Right ventricle myocardium inferior (tissue), 1 donor: ENCODE measurements at places on chromosomes 11 and 22. TPM values are rescaled to one million over a fixed set of nuclear protein-coding genes. Genes with fewer than 3 reads are reported as not detected.

DNA sequence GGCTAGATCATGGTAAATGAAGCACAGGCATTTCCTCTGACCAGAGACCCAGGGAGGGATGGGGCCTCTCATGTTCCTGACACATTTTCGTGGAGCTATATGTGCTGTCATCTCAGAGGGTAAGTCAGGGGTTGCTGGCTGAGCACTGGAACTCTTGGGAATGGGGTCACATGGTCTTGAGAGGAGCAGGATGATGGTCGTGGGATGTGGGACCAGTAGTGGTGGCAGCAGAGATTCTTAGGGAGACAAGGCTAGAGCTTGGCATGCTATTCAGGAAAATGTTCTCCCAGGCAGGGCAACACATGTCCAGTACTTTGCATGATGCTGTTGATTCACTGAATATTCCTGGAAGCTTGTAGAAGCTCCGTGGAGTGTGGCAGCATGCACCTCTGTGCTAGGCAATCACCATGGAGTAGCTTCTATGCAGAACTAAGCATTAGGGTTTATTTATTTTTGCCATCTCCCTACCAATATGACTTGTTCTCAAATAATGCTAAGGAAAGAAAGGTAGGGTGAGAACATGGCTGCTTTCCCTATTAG, 31.4 kb upstream of the TTC12 start:
- DNase-seq: no peak

RHOD gene
- total RNA-seq: 62.5 TPM

SRPRA gene
- 64.5 TPM for total RNA-seq

TIGD3 gene
- total RNA-seq: 0.54 TPM

KCNK4 gene
- not detected for total RNA-seq

WBP2NL gene
- 0.24 TPM for total RNA-seq

- DNase-seq: no peak
These were observed 90.0 kb downstream of the PRMT3 start for GRCh38 chr11:20477418-20478090.

DNA sequence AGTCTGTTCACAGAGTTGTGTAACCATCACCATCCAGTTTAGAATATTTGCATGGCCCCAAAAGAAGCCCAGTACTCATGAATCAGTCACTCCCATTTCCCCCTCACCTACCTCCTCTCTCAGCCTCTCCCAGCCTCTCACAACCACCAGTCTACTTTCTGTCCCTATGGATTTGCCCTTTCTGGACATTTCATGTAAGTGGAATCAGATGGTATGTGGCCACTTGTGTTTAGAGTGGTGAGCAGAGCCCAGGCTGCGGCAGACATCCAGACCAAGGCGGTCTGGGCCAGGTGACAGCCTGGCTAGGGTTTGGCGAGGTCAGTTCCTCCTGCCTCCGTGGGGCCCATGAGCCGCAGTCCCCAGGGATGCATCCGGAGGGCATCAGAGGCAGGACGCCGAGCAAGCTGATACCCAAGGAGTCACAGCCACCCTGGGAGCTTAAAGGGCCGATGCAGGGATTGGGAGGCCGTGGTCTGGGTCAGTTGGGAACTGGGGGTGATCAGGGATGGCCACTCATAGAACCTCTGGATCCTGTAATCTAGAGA, 53.3 kb upstream of the CLDN5 start:
- no peak for DNase-seq

GRCh38 chr11:76807206-76807875, 24.2 kb downstream of the TSKU start:
- peak; percentile 93 for DNase-seq

DNA sequence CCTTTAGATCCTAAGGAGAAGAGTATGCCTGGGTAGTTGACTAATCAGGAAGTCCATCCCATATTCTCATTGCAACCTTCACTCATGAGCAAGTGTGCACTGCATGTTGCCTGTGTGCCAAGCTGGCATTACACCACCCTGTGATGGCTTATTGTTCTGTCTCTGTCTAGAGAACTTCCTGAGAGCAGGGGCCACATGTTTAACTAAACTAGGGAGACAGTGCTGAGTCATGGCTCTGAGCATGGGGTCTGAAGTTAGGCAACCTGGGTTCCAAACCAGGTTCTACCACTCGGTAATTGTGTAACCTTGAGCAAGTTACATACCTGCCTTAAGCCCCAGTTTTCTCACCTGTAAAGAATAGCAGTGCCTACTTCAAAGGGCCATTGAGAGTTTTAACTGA, 39.6 kb downstream of the CSNK2A3 start:
- DNase-seq: no peak

WNT11 gene
- total RNA-seq: 18.2 TPM

DNA sequence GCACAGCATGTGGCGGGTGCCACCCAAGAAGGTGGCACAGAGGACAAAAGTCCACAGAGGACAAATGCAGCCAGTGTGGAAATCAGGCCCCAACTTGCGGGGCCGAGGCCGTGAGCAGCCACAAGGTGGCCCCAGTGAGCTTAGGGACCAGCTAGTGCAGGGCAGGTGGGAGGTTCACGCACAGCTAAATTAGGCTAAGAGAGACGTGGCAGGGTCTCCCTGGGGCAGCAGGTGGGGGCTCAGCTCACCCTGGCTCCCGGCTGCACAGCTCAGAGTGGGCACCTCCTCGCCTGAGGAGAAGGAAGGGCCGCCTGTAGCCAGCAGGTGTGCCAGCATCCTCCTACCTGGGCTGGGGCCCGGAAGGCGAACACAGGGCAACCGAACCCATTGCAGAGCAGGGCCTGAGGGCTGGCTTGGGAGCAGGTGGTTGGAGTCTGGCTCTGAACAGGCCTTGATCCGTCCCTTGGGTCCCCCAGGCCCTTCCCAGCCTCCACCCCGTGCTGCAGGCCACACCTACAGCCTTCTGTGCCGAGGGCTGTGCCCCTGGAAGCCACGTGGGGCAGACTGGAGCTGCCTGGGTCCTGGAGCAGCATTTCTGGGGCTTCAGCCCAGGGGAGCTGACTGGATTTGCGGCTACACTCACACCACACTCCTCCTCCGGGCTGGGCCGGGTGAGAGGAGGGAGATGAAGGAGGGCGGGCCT, 26.1 kb upstream of the CELSR1 start:
- peak; percentile 91 for DNase-seq

EMSY gene
- 17.9 TPM for total RNA-seq

OR52I1 gene
- total RNA-seq: not detected

GRCh38 chr11:128862908-128863660, 4.0 kb downstream of the KCNJ1 start:
- DNase-seq: no peak

SCUBE2 gene
- total RNA-seq: 1.3 TPM

DNA sequence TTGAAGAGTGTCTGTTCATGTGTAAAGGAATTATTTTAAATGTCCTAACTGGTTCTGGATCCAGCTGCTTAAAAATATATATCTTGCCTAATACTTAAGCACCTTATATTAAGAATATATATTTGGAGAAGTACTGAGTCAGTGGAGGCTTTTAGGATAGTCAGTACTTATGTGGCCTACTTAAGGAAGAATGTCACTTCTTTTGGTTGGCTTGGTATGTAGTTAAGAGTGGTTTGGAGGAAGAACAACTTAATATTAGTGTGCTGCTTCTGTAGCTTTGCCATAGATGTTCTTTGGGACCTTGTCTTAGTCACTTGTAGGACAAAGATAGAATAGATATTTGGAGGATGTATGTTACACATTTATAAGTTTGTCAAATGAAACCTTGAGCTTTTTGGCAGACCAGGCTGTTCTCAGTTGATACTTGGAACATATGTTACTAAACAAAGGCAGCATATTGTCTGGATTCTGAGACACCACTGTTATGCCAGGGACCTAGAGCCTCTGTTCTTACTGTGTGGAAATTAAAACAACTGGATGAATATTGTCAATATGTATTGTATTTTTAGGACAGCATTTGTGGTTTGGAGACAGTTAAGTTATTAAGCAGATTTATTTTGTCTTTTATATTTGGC, 4.9 kb downstream of the HIPK3 start:
- DNase-seq: no peak

SYT7 gene
- 28.2 TPM for total RNA-seq

DNA sequence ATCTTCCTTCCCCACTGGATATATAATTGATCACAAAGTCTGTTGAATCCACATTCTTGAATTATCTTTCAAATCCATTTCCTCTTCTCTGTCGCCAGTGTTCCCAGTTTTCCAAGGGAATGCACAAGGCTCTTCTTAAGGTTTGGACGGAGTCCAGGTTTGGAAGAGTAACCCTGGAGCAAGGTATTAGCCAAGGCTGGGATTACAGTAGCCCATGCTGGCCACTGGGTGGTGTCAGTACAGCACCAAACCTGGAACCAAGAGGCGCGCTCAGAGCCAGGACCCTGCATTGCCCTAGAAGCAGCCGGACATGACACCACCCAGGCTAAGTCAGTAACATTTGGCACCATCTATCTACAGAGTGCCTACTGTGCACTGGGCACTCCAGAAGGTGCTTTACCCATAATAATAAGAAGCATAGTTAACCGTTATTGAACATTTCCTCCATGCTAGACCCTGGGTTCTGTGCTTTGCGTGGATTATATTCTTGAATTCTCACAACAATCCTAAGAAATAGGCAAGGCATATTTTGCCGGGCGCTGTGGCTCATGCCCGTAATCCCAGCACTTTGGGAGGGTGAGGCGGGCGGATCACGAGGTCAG, 48.0 kb upstream of the CLPB start:
- peak; percentile 79 for DNase-seq

ADAMTS8 gene
- total RNA-seq: 0.57 TPM

- DNase-seq: no peak
These were observed 4.3 kb downstream of the GRK2 start for GRCh38 chr11:67270256-67271204.

DNA sequence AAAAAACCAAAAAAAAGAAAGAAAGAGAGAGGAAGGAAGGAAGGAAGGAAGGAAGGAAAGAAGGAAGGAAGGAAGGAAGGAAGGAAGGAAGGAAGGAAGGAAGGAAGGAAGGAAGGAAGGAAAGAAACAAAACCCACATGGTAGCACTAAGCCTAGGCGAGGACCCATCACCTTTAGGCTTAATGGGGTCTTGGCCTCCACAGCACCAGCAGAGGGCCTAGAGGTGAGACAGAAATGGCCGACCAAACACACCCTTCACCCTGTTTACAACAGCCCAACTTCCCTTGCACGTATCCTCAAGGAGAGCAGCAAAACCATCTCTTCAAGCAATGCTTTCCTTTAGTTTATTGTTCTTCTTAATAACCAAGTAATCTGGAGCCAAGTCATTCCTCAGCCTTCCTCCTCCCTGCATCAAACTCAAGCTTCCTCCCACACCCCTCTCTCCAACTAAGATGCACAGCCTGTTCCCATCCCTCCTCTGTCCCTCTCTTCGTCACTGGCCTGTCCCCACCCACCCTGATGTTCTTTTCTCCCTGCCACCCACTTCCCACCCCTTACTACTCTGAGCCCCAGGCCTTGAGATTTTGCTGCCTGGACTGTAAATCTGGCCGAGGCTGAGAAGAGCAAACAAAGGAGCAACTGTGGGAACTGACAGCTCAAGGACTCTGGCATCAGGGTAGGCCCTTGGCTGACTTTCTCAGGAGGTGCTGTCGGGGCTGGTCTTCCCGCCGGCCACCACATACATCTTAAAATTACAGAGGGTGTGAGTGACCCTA, 26.0 kb downstream of the POU2AF1 start:
- no peak for DNase-seq

GRCh38 chr22:39255449-39256185, 10.8 kb upstream of the PDGFB start:
- no peak for DNase-seq

- no peak for DNase-seq
These were observed 14.2 kb upstream of the RASD2 start for GRCh38 chr22:35526333-35526979.

DNA sequence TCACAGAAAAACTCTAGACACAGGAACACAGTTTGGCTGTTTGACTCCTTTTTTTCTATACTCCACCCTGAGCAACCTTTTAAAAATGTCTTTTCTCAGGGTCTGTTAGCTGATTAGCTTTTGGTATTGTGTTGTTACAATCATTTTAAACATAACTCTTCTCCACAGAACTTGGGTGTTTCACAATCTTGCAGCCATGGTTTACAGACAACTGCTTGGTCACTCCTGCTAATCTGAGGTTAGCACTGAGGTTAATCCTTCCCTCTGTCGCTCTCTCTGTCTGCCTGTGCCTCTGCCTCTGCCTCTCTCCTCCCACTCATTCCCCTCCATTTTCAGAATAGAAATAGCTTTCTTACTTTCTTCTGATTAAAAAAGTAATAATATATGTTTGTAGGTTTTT, 62.4 kb upstream of the ZBED5 start:
- DNase-seq: no peak

- peak; percentile 58 for DNase-seq
These were observed 2.4 kb upstream of the TNNT3 start for GRCh38 chr11:1916986-1917522.

DNA sequence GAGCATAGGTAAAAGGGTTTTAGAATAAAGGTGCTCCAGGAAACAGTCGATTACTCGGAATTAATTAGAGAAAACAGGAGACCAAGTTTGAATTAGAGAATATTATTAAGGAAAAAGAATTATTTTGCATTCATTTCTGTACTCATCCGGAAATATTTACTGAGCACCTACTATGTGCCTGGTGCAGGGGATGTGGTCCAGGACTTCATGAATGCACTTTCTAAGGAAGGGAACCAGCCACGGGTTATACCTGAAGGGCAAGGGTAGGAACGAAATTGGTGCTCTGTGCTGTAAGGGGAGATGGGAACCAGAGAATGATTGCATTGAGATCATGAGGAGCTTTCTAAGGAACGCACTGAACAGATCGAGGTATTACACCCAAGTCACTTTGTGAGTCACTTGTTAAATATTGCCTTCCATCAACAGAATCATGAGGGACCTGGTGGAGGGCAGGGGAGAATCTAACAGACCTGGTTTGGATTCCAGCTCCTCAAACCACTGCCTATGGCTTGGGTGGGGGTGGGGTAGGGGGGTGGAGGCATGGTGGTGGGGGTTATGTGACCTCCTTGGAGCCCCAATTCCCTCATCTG, 40.9 kb downstream of the C11orf96 start:
- DNase-seq: no peak

DNA sequence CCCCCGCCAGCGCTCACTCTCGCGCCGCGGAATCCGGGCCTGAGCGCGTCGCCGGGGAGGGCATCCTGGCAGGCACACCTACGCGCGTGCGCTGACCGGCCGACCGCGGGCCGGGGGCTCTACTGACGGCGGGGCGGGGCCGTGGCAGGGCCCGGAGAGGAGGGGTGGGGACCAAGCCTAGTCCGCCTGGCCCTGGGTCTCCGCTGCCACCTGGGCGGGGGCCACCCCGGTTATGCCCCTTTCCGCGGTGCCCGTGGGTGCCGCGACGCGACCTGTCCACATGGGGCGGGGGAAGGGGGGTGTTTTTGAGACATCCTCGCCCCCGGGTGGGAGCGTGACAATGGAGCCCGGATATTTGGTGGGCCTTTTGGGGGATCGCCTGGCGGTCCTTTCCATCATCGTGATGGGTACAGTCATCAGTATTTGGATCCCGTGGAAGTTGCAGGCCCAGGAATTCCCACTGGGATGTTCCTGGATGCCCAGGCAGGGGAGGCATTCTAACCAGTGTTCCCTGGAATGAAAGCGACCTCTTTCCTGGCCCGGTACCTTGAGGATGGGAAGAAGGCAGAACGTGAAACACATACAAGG, 2.2 kb downstream of the NCAM1 start:
- peak; percentile 61 for DNase-seq

DNAL4 gene
- 10.0 TPM for total RNA-seq
